ENCODE measurements at places on chromosomes 3 and 15. TPM values are rescaled to one million over a fixed set of nuclear protein-coding genes. Genes with fewer than 3 reads are reported as not detected.
A peak's percentile ranks its signal among the peaks of the same experiment; 100 is the strongest.

GOLGA6L9 gene
- 4.3 TPM for total RNA-seq

LYSMD2 gene
- 10.8 TPM for total RNA-seq

CPN2 gene
- total RNA-seq = not detected

GRCh38 chr3:144109944-144110343 lies 138.3 kb downstream of the DIPK2A start:
- no peak for DNase-seq

DNA sequence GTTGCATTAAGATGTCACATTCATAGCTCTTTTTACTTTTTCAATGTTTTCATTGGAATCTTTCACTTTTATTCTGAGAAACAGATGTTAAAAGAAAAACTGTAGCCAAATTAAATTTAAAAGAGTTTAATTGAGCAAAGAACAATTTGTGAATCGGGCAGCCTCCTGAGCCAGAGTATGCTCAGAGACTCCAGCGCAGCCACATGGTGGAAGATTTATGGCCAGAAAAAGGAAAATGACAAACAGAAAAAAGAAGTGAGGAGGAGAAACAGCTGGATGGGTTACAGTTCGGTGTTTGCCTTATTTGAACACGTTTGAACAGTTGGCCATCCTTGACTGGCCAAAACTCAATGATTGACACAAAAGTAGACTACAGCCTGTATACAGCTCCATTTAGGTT lies 33.8 kb upstream of the RAB11A start:
- no peak for DNase-seq

- peak; percentile 43 for DNase-seq
These were observed 71.9 kb upstream of the SPATA12 start for GRCh38 chr3:56988458-56989168.

GRCh38 chr3:30666572-30667279 lies 60.3 kb downstream of the TGFBR2 start:
- DNase-seq = no peak

GRCh38 chr3:155617346-155617925 lies 127.4 kb downstream of the PLCH1 start:
- no peak for DNase-seq

GRCh38 chr3:174858353-174858752 lies 781 bp upstream of the NAALADL2 start:
- DNase-seq = no peak

Data from HCT116 (cell line).